ENCODE measurements at places on chromosomes 13 and 19. TPM values are rescaled to one million over a fixed set of nuclear protein-coding genes. Genes with fewer than 3 reads are reported as not detected.

The PDE4A gene
- 16.1 TPM for total RNA-seq

The ZNF613 gene
- total RNA-seq = 1.7 TPM

The NLRP4 gene
- not detected for total RNA-seq

The PCDH8 gene
- total RNA-seq = not detected

The ZNF525 gene
- total RNA-seq = 2.1 TPM

The CEACAM16 gene
- total RNA-seq = not detected

The KLK6 gene
- total RNA-seq = not detected

The KLC3 gene
- not detected for total RNA-seq

The GRIK5 gene
- not detected for total RNA-seq

The AMER2 gene
- total RNA-seq = not detected

The ISYNA1 gene
- 19.8 TPM for total RNA-seq

The FCAR gene
- not detected for total RNA-seq

The KLK14 gene
- not detected for total RNA-seq

The GPR18 gene
- total RNA-seq = not detected

The POU2F2 gene
- total RNA-seq = not detected

The LSR gene
- 1.4 TPM for total RNA-seq

The CACNG8 gene
- total RNA-seq = 1.1 TPM

The LGALS16 gene
- total RNA-seq = not detected

The ZNF416 gene
- total RNA-seq = 2.6 TPM

The PIK3R2 gene
- 60.7 TPM for total RNA-seq

The LMTK3 gene
- total RNA-seq = not detected

The ADGRE3 gene
- total RNA-seq = not detected

The PCDH17 gene
- total RNA-seq = under 0.01 TPM

The LYL1 gene
- 0.44 TPM for total RNA-seq

The KIR3DL1 gene
- total RNA-seq = not detected

The ZNF493 gene
- 8.6 TPM for total RNA-seq

The MCEMP1 gene
- total RNA-seq = not detected

The ZSCAN4 gene
- not detected for total RNA-seq

The MBD3L2 gene
- not detected for total RNA-seq

The PSG1 gene
- not detected for total RNA-seq

The ZNF793 gene
- 1.1 TPM for total RNA-seq

The PSG11 gene
- total RNA-seq = not detected

The CBLC gene
- not detected for total RNA-seq

The VSTM2B gene
- total RNA-seq = not detected

The RNASEH2B gene
- total RNA-seq = 21.7 TPM

The UPF1 gene
- total RNA-seq = 76.3 TPM

The CAPN12 gene
- total RNA-seq = not detected

The GAPDHS gene
- total RNA-seq = not detected

The MYCBP2 gene
- total RNA-seq = 132 TPM

The ZNF667 gene
- total RNA-seq = 8.8 TPM

The ZSWIM9 gene
- total RNA-seq = 4.2 TPM

The KPNA3 gene
- total RNA-seq = 22.7 TPM

The SOX1 gene
- not detected for total RNA-seq

Data from cardiac ventricle fibroblast (primary cell).